ENCODE measurements at places on chromosomes 3 and 15.
A peak's percentile ranks its signal among the peaks of the same experiment; 100 is the strongest.

- no peak for DNase-seq
Observed at GRCh38 chr15:101479851-101480612, 9.5 kb downstream of the PCSK6 start.

GRCh38 chr15:57158589-57158988, 217.7 kb upstream of the CGNL1 start:
- no peak for DNase-seq

- DNase-seq = no peak
Observed at GRCh38 chr3:89114841-89115223, 7.4 kb downstream of the EPHA3 start.

DNA sequence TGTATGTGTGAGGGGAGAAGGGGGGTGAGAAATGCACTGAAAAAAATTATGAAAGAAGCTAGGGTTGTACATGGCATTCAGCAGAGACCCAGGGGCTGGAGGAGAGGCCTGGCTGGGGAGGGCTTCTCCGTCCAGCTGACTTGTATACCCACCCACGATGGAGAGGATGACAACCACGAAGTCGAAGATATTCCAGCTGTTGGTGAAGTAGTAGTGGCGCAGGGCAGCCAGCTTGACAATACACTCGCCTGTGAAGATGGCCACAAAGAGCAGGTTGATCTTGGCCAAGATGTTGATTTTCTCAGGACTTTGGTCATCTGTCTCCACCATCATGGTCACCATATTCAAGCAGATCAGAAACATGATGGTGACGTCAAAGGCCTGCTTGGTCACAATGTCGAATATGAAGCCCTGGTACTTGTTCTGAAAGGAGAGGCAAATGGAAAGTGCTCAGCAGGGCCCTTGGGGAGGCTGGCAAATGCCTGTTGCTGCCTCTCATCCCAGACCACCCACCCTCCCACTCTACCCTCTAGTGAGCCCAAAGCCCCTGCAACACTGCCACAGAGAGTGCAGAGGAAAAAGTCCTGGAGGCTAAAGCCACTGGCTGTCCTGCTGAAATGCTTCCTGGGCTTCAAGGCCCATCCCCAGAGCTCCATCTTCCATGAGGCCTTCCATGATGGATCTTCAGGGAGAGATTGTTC, 58.1 kb downstream of the EXOG start:
- DNase-seq = no peak

DNA sequence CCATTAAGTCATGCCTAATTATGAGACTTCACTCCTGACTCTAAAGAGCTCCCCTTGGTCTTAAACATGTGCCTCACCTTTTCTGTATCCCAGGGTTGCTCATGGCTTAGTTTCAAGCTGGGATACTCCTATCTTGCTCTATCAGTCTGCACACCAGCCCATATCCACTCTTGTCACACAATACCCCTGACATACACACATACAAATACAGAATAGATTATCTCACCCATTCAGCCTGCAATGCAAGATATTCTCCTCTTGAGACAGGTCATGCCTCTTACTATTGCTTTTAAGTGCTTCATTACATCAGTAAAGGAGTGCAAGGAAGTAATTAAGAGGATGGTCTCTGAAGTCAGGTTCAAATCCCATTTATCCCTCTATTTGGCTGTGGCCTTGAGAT, 587.3 kb downstream of the IGSF11 start:
- no peak for DNase-seq

- no peak for DNase-seq
Observed at GRCh38 chr15:91268510-91268909, 168.5 kb downstream of the SV2B start.

DNA sequence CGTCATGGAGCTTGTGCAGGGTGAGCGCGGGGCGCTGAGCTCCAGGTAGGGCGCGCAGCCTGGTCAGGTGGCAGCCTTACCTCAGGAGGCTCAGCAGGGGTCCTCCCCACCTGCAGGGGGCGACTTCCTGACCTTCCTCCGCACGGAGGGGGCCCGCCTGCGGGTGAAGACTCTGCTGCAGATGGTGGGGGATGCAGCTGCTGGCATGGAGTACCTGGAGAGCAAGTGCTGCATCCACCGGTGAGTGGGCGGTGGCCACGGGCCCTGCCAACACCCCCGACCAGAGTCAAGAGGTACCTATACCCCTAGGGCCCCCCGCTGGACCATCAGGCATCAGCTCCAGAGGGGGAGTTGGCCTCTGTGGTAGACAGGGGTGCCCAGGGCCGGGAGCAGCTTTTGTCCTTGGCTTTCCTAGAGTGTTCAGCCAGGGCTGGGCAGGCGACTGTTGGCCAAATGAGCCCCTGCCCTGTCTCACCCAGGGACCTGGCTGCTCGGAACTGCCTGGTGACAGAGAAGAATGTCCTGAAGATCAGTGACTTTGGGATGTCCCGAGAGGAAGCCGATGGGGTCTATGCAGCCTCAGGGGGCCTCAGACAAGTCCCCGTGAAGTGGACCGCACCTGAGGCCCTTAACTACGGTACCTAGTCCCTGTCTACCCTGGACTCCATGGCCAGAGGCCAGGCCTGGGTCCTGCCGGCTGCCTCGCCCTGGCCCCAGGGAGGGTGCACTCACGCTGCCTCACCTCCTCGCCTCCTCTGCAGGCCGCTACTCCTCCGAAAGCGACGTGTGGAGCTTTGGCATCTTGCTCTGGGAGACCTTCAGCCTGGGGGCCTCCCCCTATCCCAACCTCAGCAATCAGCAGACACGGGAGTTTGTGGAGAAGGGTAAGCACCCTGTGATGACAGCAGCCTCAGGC, 9.1 kb downstream of the FES start:
- no peak for DNase-seq

- DNase-seq = no peak
Observed at GRCh38 chr3:111936967-111937366, 41.9 kb upstream of the ABHD10 start.

DNA sequence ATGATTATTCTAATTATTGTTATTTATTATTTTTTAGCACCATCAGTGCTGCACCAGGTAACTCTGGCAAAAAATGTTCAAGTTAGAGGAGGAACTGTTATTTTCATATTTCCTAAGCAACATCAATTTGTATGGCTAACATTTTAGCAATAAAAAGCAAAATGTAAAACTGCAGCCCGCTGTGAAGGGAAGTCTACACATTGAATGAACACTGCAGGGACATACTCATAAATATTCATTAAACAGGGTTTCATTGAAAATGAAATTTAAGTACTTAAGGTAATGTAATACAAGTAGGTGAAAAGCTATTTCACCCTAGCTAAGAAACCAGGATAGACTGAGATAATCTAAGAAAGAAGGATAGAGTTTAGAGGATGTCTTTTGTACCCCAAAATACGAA, 532.7 kb downstream of the NLGN1 start:
- no peak for DNase-seq

- DNase-seq = no peak
Observed at GRCh38 chr3:3081381-3082233, 28.6 kb downstream of the IL5RA start.

- DNase-seq = peak; percentile 79
Observed at GRCh38 chr3:32432711-32433530, 41.3 kb downstream of the CMTM7 start.

DNA sequence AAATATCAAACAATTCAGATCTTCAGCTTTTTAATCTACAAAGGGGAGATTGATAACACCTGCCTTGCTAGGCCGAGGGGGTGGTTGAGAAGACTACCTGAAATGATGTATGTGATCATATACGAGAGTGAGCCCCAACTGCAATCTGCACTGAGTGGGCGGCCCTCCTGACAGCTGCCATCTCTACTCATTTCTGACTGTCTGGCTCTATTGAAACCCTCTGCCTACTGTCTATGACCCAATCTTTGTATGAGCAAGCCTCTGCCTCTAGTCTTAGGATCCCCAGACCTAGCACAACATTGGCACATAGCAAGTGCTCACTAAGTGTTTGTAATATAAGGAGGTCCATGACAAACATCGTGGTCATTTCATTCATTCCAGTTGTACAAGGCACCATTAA, 144.4 kb upstream of the NR2F2 start:
- no peak for DNase-seq

GRCh38 chr3:13764161-13764560, 115.7 kb downstream of the WNT7A start:
- DNase-seq = no peak

- DNase-seq = no peak
Observed at GRCh38 chr3:186869253-186870100, 27.0 kb downstream of the ADIPOQ start.

DNA sequence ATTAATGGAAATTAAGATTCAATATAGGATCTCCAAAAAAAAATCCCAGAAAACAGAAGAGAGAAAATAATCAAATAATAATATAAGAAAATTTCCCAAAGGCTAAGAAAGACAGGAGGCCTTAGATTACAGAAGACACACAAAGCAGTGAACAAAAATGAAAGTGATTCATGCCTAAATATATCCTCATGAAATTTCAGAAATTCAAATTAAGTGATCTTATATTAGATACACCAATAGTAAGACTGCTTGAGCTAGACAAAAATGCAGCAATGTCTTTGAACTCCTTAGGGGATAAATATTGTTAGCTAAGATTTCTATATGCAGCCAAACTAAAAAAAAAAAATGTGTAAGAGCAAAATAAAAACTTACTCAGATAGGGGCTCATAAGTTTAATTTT, 44.6 kb upstream of the ARPP21 start:
- no peak for DNase-seq

DNA sequence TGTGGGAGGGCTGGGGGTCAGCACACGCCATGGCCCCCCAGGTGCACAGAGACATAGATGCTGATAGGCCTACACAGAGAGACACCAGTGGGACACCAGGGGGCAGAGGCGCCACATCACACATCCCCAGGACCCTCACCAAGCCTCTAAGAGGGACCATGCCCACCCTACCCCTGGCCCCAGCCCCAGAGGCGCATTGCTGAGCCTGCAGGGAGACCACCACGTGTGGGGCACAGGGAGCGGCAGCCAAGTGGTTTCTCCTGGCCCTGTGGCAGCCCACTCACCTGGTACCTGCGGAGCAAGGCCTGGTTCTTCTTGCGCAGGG, 1.2 kb downstream of the CCDC9B start:
- DNase-seq = no peak

GRCh38 chr15:80020731-80021130, 38.7 kb upstream of the ZFAND6 start:
- DNase-seq = no peak

DNA sequence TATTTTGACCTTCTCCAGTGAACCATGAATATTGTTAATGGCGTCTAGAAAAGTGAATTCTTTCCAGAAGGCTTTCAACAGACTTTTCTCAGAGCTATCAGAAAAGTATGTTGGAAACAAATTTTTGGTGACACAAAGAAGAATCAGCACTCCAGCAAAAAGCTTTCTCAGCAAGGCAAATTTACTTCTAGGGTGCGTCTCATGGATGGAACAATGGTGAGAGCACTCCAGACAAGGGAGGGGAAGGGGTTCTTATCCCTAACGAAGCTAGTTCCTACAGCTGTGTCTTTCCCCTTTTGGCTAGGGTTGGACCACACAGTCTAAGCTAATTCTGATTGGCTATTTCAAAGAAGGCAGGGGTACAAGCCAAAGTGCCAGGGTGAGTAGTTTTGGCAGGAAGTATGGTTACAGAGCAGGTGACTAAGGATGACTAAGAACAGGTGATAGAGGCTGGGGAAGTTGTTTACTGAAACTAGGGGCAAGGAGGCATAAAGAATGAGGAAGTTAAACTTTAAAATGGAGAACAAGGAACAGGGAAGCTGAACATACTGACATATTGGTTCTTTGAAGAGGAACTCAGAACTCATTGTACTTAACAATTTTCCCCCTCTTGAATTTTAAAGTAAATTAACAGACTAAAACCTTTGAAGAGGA, 959.8 kb downstream of the NAALADL2 start:
- DNase-seq = no peak

- no peak for DNase-seq
Observed at GRCh38 chr3:152638707-152639450, 196.1 kb upstream of the P2RY1 start.

DNA sequence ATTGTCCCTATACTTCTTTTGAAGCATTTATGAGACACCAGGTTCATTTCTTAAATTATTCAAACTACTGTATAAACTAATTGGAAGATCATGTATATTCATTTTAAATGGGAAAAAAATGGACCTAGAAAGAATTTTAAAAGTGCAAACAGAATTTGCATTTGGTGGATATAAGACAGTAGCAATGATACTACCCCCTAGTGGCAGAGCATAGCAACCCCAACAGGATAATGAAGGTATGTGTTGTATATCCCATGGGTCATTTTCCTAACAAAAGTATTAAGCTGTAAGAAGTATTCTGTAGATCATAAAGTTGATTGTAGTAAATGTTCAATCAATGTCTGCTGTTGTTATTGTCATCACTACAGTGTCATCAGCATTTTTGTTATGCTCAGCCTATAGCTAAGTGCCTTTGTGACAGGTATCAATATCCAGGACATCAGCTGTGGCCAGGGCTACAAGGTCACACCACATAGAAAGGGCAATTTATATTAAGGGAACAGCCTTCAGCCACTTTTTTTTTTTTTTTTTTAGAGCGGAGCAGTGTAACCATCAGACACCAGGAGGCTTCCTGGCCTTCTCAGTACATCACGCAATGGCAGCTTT, 175.8 kb downstream of the FOXB1 start:
- DNase-seq = peak; percentile 57

GRCh38 chr3:138560501-138560900, 33.6 kb downstream of the CEP70 start:
- no peak for DNase-seq

- no peak for DNase-seq
Observed at GRCh38 chr3:189766416-189766815, 135.2 kb downstream of the TP63 start.

GRCh38 chr3:181932039-181932438, 220.3 kb downstream of the SOX2 start:
- no peak for DNase-seq

DNA sequence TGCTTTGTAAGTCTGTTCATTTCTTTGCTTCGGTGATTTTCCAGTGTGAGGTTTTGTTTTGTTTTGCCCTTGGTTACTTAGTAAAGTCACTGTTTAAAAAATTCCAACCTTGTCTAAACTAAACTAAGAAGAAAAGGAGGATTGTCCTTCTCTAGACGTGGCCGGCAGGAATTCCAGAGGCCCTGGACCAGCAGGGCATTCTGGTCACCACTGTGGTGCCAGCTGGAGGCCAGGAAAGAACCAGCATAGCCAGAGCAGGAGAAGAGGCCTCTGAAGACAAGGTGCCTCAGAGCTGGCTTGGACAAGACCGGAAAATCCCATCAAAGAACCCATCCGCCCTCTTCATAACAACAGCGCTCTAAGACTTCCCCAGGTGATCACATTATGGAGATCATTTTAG, 8.2 kb downstream of the PLOD2 start:
- DNase-seq = no peak

GRCh38 chr3:42192334-42193200, 73.4 kb downstream of the CCK start:
- no peak for DNase-seq

- no peak for DNase-seq
Observed at GRCh38 chr3:195094191-195094921, 176.6 kb downstream of the XXYLT1 start.

- no peak for DNase-seq
Observed at GRCh38 chr3:42756681-42757213, 16.3 kb downstream of the CCDC13 start.
